ENCODE measurements at places on chromosomes 1 and 21. TPM values are rescaled to one million over a fixed set of nuclear protein-coding genes. Genes with fewer than 3 reads are reported as not detected.

The HEYL gene
- 11.0 TPM for total RNA-seq

The DPM3 gene
- 13.6 TPM for total RNA-seq

The EPHA2 gene
- 5.2 TPM for total RNA-seq

The SLC22A15 gene
- under 0.01 TPM for total RNA-seq

The ZNHIT6 gene
- 9.4 TPM for total RNA-seq

The RAB7B gene
- 6.3 TPM for total RNA-seq

The KCNN3 gene
- total RNA-seq, result 3.7 TPM

The RNF2 gene
- 33.4 TPM for total RNA-seq

The CRNN gene
- total RNA-seq, result not detected

The FTCD gene
- total RNA-seq, result 0.52 TPM

The LCE2A gene
- total RNA-seq, result not detected

The WDR26 gene
- 64.2 TPM for total RNA-seq

The MROH9 gene
- total RNA-seq, result not detected

The VANGL2 gene
- 2.1 TPM for total RNA-seq

The FCRL5 gene
- total RNA-seq, result not detected

The GJA5 gene
- total RNA-seq, result 13.0 TPM

The KRTAP19-3 gene
- total RNA-seq, result not detected

The CATSPERE gene
- 3.1 TPM for total RNA-seq

The VHLL gene
- not detected for total RNA-seq

The DSTYK gene
- 10.4 TPM for total RNA-seq

The RAD54L gene
- total RNA-seq, result 3.1 TPM

The FLG gene
- total RNA-seq, result under 0.01 TPM

The ZNF683 gene
- not detected for total RNA-seq

The PGBD5 gene
- 5.7 TPM for total RNA-seq

The SLAMF7 gene
- total RNA-seq, result 0.52 TPM

The GNAT2 gene
- not detected for total RNA-seq

The JMJD4 gene
- 19.3 TPM for total RNA-seq

The SPATA17 gene
- total RNA-seq, result 0.52 TPM

The S100A2 gene
- total RNA-seq, result not detected

The PRR9 gene
- total RNA-seq, result not detected

The AADACL4 gene
- total RNA-seq, result not detected

The RAP1A gene
- 16.7 TPM for total RNA-seq

The REG4 gene
- total RNA-seq, result not detected

The KCNE2 gene
- total RNA-seq, result 1.6 TPM

The ERICH3 gene
- not detected for total RNA-seq

The TTC34 gene
- under 0.01 TPM for total RNA-seq

The RYR2 gene
- total RNA-seq, result 5.7 TPM

The KAZN gene
- total RNA-seq, result 3.7 TPM

The TFF3 gene
- 5.2 TPM for total RNA-seq

The S100A9 gene
- total RNA-seq, result 218 TPM

Measured in skeletal muscle tissue (tissue), 5 donors.